ENCODE measurements at places on chromosomes 16 and 17. TPM values are rescaled to one million over a fixed set of nuclear protein-coding genes. Genes with fewer than 3 reads are reported as not detected.

- no peak for DNase-seq
These were observed 167.2 kb upstream of the CDH11 start for GRCh38 chr16:65289022-65289421.

GRCh38 chr17:13230350-13231264 lies 212.8 kb upstream of the ELAC2 start:
- no peak for DNase-seq

The DNAI2 gene
- polyA plus RNA-seq, result 0.12 TPM

The SLFN12 gene
- polyA plus RNA-seq, result 21.1 TPM

- no peak for DNase-seq
These were observed 44.9 kb downstream of the SMURF2 start for GRCh38 chr17:64617125-64617780.

The ARRB2 gene
- polyA plus RNA-seq, result 32.7 TPM

- DNase-seq, result no peak
These were observed 19.5 kb upstream of the GAS7 start for GRCh38 chr17:10217916-10218315.

DNA sequence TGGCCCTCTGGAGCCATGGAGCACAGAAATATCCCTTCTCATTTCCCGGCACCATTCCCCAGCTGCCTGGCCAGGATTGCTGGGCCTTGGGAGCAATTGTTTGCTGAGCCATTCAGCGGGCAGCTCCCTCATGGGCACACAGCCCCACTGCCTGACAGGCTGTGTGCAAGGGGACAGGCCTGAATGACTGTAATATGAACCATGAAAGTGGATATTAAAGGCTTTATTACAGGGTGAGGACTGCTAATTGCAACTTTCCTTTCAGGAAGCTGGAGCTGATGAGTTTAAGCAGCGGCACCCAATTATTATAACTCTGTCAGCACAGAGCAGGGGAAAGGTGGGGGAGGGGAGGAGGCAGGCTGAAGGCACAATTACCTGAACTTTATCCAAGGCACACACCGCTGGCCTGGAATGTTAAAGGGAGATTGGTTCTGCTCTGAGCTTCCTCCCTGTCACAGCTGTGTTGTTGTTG lies 159.8 kb upstream of the SDK2 start:
- no peak for DNase-seq

GRCh38 chr16:6016530-6017184 lies 919.1 kb upstream of the EEF2KMT start:
- DNase-seq, result peak; percentile 45

- no peak for DNase-seq
These were observed 14.8 kb upstream of the GPATCH8 start for GRCh38 chr17:44518032-44518431.

GRCh38 chr16:59173408-59173831 lies 439.3 kb upstream of the GOT2 start:
- DNase-seq, result no peak

DNA sequence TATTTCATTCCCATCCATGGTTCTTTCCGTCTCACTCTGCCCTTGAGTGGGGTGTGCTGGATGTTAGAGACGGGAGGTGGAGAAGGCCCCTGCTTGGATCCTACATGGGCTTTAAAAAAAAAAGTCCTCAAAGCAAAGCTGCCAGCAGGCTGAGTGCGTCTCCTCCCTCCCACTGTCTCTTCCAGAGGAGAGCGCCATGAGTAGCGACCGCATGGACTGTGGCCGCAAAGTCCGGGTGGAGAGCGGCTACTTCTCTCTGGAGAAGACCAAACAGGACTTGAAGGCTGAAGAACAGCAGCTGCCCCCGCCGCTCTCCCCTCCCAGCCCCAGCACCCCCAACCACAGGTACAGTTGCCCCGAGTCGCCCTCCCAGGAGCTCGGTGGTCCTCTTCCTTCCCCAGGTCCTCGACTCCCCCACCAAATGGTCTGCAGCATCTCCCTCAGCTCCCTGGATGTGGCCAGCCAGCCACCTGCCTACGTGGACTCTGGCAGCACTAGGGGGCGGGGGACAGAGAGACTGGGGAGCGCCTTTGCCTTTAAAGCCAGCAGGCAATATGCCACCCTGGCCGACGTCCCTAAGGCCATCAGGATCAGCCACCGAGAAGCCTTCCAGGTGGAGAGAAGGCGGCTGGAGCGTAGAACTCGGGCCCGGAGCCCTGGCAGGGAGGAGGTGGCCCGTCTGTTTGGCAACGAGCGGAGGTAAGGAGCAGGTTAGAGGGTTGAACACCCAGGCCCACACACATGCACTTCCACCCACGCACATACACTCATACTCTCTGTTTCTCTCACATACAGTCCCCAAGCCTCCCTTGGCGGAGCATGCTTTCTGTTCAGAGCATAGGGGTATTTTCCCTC lies 68.2 kb downstream of the PLD6 start:
- DNase-seq, result no peak

- no peak for DNase-seq
These were observed 22.9 kb downstream of the C16orf96 start for GRCh38 chr16:4578961-4579530.

The IL17C gene
- polyA plus RNA-seq, result 0.13 TPM

DNA sequence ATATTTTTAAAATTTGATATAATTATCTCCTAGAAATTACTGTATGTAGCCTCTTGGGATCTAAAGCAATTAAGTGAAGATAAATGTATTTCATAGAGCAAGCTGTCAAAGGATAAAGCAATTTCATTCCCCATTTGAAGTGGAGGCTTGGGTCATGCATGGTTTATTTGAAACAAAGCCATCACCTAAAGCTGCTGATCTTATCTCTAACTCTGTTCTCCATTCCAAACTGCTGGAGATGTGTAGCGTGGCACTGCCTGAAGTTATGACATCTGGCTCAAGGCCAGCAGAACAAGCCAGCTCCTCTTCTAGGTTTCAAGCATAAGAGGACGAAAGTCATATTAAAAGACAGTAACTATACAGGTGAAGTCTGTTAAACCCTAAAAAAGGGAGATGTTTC lies 83.9 kb downstream of the HIC1 start:
- DNase-seq, result peak; percentile 55

The TNFRSF17 gene
- polyA plus RNA-seq, result 0.18 TPM

DNA sequence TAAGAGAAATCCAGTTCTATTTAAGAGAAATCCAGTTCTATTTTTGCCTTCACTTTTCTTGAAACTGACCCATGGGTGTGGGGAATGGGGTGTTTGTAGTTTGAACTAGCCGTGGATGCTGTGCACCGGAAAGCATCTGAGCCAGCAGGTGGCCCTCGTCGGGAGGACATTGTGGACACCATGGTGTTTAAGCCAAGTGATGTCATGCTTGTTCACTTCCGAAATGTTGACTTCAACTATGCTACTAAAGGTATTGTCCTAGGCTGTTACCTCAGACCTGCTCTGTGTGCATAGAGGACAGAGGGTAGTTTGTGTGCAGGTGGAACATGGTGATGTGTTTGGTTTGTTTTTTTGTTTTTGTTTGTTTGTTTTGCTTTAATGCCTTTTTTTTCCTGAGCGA lies 3.3 kb downstream of the ATXN2L start:
- DNase-seq, result no peak

DNA sequence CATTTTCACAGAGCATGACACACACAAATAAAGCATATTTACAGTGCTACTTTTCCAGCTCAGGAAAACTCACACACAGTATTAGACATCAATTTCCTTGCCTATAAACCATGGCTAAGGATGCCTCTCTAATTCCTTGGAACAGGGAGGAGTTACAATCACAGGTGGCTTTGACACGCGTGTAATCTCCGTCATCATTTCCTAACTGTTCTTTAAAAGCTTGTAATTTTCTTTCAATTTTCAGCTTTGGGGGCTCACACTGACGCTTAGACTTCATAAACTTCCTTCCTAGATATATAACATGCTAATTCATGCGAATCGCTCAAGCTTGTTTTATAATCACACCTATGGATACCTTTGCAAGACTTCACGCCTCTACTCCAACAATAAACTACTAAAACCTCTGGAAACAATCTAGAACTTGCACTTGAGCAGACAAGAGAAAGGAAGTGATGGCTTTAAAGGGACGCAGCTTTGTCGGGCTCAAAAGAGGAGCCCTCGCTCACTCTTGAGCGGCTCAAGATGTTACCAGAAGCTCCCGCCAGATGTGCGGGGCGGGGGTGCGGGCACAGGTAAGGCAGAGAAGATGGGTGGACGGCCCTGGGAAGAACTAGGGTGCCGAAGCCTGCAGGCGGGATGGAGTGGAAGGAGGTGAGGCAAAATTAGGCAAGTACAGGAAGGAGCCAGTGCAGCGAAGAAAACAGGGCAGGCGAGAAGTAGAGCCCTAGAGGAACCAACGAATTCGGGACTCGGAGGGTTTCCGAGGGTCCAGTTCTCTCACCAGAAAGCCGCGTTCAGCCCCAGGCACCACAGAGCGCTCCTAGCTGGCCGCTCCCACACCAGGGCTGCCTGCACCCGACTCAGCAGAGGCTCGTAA lies 631 bp downstream of the RETREG3 start:
- DNase-seq, result no peak

- peak; percentile 30 for DNase-seq
These were observed 7.3 kb downstream of the VAT1 start for GRCh38 chr17:43014649-43015542.

DNA sequence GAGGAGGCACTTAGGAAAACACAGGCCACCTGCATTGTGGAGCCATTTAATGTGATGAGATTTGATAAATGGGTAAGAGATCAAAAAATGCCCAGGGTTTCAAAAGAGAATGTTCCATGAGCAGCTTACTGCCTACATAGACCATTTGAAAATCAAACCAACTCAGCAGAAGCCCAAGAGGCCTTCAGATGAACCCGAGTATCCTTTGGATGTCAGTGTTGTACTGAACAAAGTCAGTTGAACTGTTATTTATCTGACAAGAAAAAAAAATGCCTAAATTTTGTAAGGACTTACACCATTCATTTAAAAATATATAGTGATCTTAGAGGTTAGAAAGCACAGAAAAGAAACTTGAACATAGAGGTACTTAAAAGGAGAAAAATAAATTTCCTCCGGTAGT lies 381.7 kb downstream of the ZFHX3 start:
- DNase-seq, result no peak

DNA sequence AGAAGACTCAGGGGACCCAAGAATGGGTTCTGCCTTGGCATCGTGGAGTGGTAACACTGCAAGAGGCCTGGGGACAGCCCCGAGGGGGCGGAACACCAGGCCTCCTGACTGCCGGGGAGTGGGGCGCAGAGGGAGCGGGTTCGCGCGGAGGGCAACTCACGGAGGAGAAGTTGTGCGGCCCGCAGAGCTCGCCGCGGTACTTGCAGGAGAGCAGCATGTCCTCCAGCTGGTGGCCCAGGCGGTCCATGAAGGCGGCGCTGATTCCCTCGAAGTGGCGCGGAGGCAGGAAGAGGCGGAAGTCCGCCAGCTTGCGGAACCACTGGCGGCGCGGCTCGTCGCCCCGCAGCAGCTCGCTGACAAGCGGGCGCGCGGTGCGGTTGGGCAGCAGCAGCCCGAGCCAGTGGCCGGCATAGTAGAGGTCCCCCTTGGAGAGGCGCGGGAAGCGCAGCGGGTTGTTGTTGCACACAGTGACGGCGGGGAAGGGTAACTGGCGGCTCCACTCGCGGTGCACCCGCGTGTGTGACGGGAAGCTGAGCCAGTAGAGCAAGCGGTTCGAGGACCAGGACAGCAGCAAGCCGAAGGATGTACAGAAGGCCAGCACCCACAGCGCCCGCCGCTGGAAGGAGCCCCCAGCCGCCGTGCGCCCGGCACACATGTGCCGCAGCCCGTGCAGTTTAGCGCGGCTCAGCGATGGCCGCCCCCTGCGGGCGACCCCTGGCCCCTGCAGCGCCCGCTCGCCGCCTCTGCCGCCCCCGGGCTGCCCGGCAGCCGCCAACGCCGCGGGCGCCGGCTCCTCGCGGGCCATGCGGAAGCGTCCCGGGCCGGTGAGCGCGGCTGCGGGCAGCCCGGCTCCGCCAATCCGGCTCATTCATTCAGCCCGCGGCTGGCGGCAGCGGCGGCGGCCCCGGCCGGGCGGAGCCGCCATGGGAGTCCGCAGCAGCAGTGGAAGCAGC lies 1.6 kb downstream of the ASIC2 start:
- no peak for DNase-seq

DNA sequence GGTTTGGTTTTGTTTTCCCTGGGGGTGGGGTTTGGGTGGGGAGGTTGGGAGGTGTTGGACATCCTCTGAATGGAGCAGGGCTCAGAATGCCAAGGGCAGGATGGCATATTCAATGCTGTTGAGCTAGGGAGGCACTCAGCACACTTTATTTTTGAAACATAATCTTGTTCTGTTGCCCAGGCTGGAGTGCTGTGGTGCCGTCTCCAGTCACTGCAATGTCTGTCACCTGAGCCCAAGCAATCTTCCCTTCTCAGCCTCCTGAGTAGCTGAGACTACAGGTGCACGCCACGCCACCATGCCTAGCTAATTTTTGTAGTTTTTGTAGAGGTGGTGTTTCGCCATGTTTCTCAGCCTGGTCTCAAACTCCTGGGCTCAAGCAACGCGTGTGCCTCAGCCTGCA lies 186.1 kb downstream of the RPTOR start:
- no peak for DNase-seq

DNA sequence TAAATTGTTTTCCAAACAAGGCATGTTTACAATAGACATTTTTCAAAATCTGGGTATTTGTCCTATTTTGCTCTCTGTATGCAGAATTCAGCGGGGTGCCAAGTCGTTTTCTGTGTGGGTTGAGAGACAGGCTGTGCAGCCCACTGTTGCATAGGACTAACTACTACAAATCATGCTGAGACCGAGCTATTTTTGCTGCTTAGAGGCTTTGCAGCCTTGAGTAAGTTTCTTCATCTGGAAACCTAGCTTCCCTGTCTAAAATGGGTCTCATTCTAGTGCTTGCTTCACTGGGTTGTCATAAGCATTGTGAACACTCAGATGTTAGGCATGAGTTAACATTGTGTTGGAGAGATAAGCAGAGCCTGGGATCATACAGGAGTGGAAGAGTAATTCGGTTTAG lies 1.3 kb downstream of the PRPSAP2 start:
- peak; percentile 10 for DNase-seq
